AG10803 (cell line): ENCODE measurements at places on chromosomes 5 and 9.

DNA sequence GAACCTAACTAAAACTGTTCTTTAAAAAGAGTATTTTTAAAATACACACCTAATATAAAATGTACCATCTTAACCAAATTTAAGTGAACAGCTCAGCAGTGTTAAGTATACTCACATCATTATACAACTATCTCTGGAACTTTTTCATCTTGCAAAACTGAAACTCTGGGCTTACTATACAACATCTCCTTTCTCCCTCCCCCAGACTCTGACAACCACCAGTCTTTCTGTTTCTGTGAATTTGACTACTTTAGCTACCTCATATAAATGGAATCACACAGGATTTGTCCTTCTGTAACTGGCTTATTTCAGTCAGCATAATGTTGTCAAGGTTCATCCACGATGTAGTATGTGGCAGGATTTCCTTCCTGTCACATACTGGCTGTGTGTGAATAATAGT is 93.5 kb downstream of the FOXD1 start:
- peak; percentile 40 for DNase-seq

GRCh38 chr9:132538071-132538470 is 44.3 kb upstream of the BARHL1 start:
- no peak for DNase-seq

GRCh38 chr9:96599298-96599697 is 20.3 kb downstream of the CDC14B start:
- DNase-seq: peak; percentile 74

GRCh38 chr9:132487980-132488535 is 78.0 kb downstream of the CFAP77 start:
- DNase-seq: no peak

DNA sequence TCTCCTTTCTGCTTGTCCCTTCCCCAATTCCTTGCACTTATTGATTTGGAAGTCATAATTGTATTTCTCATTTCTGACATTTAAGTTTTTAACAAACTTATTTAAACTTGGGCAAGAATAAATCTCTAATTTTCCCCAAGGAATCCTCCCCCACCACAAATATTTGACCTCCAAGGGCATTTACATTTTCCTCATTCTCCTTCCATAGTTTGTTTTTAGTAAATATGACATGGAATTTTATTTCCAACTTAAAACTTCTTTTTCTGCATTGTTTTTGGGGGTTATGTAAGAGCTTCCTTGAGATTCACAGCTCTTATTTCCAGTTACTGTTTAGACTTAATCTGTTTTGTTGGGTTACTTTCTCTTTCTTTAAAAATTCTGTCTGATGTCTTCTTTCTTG is 64.9 kb downstream of the ZNF618 start:
- DNase-seq: peak; percentile 63

- DNase-seq: no peak
Measured at GRCh38 chr5:148963664-148964063, 99.2 kb downstream of the SH3TC2 start.

DNA sequence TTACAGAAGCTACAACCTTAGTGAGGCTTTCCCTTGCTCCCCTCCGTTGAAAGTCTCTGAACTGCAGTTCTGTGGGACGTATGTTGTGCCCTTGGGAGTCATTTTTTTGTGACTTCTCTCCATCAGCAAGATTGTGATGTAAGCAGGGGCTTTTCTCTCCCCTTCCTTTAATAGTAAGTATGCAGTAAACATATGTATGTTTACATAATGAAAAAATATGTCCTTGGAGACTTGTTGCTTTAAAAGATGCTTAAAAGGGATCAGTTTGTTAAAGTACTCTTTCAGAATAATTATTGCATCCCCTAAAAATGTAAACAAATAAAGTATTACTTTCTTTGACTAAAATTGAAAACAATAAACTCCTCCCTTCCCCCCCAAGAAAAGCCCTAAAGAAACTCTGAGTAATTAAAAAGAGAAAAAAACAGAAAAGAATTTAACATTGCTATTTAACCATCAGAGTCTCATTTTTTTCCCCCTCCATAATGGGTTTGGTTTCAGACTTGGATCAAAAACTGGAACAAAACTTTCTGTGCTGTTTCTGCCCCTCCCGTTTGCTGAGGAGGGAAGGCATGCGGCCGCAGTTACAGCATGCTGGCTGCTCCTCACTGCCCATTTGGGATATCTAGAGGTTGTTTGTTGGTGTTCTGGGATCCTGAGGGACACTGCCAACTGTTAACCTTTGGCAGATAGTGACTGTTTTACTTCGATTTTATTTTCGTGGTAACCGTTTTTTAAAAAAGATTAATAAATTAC is 40.2 kb downstream of the TRIO start:
- peak; percentile 59 for DNase-seq

GRCh38 chr9:119453980-119454379 is 84.7 kb upstream of the BRINP1 start:
- peak; percentile 22 for DNase-seq

DNA sequence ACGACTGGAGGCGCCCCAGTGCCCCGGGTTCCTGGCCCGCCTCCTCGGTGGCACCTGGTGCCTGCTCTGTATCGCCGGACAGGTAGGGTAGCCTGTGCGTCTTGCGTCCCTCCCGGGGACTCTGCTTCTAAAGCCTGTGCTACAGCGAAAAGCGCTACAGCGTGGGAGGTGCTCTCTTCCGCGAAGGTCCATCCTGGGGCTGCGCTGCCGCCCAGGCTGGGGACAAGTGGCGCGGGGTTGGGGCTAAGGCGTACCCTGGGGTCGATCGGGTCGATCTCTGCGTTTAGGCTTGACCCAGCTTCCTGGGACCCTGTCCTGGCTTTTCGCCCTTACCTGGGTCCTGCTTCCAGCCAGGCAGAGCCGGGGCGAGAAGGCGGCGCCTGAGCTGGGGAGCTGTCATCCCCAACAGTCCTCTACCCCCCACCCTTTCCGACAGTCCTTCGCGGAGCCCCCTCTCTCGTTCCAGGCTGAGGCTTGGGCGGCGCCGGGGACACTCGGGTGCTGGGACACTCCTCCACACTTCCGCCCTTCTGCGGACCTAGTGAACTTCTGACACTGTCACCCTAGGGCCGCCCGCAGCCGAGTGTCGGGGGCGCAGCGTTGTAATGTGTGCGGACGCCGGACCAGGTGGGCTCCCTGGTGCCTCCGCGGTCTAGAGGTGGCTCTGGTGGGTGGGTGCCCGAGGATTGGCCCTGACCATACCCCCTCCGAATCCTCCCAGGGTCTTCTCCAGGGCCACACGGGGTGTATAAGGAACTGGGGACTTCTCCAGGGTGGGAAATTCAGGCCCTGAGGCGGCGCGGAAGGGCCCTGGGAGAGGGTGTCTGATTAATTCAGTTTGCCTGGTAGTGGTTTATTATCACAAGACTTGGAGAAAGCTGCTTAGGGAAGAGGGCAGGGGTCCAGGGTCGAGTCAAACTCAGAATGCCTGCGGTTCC is 328.2 kb downstream of the SH3GL2 start:
- DNase-seq: no peak

DNA sequence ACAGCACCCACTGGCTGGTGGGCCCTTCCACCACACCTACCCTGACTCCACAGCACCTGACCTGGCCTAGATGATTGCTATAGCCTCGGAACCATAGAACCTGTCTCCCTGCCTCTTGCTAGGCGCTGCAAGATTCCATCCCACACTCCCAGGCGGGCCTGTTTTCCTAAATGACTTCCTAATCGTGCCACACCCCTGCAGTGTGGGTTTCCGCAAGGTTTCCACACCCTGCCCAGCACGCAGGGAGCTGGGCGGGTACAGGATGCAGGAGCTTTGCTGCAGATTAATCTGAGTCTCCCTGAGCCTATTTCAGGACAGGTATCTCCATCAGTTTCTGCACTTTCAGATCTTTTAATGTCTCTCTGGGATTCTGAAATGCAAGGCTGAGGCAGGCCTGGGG is 62.9 kb downstream of the SHB start:
- no peak for DNase-seq

- DNase-seq: no peak
Measured at GRCh38 chr5:137398154-137398553, 101.0 kb downstream of the SPOCK1 start.

- DNase-seq: peak; percentile 70
Measured at GRCh38 chr5:160369990-160370712, at the start of gene C1QTNF2. TSS of gene C1QTNF2 (minus strand) at chr5:160370626. CDS start at chr5:160355011, 15,615 bp downstream.

GRCh38 chr5:110356677-110357076 is 369.8 kb downstream of the TMEM232 start:
- DNase-seq: peak; percentile 33

DNA sequence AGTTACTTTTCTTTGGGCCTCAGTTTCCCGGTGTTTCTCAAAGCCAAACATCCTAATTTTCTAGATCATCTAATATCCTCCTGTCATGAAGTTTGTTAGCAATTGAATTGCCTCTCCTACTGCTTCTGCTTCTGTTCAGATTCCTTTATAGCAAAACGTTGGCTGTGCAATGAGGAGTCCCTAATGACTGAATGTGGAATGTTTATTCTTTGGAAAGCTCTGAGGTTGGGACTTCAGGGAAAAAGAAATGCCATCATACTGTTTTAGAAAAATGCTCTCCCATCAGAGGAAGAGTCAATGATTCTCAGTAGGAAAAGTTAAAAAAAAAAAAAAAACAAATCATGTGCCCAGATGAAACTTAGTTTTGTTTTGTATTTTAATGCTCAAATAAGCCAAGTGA is 268.7 kb upstream of the PAPPA start:
- peak; percentile 39 for DNase-seq

DNA sequence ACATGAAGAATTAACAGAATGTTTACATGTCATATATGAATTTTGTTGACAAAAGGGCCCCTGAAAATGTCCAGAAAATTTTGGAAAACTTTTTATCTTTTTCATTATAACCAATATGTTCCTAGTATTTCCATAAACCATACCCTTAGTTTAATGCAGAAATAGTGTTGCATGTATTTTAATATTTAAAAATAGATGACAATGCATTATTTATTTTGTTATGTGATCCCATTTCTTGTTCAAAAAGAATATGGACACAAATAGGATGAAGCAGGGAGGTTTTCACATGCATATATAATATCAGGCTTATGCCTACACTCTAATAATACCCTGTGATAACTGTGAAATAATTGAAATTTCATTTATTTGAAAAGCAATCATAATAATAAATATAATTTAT is 500.5 kb downstream of the CDH18 start:
- no peak for DNase-seq

DNA sequence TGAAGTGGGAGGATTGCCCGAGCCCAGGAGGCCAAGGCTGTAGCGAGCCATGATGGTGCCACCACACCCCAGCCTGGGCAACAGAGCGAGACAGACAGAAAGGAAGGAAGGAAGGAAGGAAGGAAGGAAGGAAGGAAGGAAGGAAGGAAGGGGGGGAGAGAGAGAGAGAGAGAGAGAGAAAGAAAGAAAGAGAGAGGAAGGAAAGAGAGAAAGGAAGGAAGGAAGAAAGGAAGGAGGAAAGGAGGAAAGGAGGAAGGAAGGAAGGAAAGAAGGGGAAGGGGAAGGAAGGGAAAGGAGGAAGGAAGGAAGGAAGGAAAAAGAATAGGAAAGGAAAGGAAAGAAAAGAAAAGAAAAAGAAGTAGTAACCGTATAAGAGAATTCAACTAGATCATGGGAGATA is 20.8 kb upstream of the LHFPL2 start:
- DNase-seq: no peak

GRCh38 chr9:90142580-90142979 is 500.0 kb downstream of the DIRAS2 start:
- DNase-seq: peak; percentile 39

- no peak for DNase-seq
Measured at GRCh38 chr5:10685115-10685521, 75.9 kb downstream of the DAP start.

DNA sequence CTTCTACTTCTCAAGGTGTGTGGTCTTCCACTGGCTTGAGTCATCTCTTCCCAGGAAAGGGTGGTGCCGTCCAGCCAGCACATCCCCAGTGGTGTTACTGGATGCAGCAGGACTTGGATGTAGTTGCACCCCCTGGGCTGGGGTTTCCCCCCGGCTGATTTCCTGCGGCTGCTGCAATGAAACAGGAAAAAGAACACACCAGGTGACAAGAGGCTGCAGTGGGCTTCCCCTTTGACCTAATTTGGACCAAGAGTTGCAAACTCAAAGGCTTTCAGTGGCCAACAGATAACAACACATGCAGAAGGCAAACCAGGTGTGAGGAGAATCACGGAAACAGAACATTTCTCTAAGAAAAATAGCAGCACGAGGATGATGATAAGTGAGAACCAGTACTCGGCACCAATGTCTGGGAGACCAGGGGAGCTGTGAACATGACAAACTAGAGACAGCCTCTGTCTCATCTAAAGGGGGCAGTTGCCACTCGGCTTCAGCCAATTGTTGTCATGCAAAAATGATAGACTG is 83.7 kb downstream of the PDE6A start:
- DNase-seq: no peak

- no peak for DNase-seq
Measured at GRCh38 chr5:60178101-60178500, 284.6 kb upstream of the PDE4D start.

DNA sequence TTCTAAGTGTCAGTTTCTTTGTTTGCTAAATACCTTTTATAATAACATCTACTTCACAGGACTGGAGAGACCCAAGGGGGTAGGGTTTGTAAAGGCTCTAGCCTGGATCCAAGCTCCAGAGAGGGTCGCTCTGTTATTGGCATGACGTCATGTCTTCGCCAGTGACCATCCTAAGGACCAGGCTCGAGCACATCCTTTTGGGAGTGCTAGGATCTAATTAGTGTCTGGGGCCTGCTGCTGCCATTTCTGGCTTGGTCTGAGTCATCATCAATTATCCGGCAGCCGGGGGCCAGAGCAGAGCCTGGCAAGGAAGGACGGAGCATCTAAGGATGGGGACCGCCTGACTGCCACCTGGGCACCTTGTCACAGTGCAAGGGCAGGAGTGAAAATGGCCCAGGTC is 153.0 kb downstream of the NSG2 start:
- no peak for DNase-seq

GRCh38 chr5:39697881-39698280 is 273.1 kb upstream of the DAB2 start:
- no peak for DNase-seq

DNA sequence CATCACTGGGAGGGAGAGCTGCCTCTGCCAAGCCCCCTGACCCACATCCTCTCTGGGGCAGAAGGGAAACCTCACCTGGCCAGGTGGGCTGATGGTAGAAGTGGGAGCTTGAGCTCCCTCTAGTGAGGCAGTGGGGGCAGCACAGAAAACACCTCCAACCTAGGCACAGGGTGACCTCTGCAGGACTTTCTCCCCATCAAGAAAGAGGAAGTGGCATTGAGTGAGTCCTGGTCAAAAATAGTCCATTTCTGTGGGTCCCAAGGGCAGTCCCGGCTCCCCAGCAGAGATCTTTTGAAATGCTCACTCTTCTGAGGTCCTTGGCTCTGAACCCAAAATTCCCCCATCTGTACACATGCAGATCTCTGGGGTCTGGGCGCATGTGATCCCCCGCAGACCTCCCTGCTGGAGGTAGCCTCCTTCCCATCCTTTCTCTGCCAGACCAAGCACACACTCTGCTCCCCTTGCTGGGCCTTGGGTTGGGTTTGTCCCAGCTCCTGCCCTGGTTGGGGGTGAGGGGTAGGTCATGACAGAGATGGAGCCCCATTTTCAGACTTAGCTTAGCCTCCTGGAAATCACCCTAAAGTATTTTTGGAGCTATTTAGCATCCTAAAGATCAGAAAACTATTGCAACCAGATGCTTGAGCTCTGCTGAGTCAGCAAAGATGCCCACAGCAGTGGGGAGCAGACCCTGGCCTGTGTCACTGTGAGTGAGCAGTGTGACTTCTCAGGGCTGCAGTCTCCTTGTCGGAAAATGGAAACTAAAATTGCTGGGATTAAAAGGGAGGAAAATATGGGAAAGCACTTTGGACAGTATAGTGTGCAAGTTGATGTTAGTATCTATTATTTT is 41.6 kb upstream of the LCP2 start:
- DNase-seq: no peak
